ENCODE measurements at places on chromosomes 3 and 15.

- peak; percentile 47 for DNase-seq
Measured at GRCh38 chr15:66224946-66225345, 28.6 kb downstream of the MEGF11 start.

DNA sequence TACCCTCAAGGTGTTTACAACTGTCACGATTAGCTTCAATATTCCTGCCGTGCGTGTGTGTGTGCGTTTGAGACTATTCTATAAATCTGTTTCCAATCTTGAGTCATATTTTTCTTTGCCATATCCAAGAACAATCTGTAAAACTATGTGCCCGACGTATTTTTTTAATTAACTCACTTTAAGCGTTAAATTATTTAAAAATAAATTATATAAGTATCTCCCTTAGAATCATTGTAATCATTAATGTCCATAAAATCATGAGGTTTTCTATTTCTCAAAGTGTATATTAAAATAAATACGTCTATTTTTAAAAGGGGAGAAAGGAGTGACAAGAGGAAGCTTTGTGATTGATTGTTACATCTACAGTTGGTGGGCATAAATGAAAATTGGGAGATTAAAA lies 2.9 kb downstream of the SETMAR start:
- DNase-seq: no peak

- no peak for DNase-seq
Measured at GRCh38 chr3:167940241-167940640, 155.5 kb downstream of the GOLIM4 start.

DNA sequence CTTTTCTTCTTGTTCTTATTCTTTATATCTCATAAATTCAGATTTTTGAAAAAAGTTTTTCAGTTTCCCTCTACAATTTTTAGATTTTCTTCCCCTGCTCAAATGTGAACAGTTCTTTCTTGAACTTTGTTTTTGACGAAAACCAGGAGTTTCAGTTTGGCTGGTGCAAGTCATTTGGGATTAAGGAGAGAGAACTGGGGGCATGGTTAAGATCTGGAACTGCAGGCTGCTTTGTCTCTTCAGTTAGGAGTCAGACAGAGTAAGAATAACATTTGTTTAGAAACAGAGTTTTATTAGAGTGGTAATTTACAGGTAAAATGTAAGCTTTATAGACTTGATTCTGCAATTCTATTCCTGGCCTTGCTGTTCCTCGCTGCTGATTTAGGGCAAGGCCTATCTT lies 310.5 kb upstream of the C2CD4B start:
- DNase-seq: no peak

DNA sequence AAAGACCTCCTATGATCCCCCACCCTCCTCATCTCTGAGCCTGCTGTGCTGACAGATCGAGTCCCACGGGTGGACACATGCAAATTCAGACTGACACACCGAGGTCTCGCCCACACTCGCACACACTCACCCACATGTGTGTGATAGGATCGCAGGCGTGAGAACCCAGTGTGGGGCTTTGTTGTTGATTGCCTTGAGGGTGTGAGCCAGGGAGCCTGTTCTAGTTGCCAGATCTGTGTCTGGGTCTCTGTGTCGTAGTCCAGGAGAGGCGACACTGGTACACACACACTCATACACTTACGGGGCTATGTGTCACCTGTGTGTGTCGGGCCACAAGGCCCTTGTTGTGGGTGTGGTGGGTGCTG lies 2.0 kb downstream of the EPHB3 start:
- DNase-seq: no peak

DNA sequence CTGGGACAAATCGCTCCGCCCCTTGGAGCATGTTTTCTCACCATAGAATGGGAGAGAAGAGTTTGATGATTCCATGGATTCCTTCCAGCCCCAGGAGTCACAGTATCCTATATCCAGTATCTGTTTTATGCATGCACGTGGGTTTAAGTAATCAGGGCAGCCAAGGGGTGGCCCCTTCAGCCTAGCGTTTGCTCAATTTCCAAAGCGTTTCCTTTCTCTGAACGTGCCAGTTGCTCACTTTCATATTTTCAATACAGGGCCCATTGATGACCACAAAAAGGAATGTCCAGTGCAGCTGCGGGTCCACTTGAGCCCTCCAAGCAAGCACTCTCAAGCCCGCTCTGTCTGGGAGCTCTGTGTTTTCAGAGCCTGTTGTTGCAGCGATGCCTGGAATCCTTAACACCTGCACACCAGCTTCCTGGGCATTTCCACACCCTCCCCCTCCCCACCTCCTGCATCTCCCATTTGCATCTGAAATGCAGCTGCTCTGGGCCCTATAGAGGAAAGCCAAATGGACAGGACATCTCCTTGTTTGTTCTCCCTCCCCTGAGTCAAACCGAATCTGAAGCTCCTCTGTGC lies 164.3 kb upstream of the LPP start:
- peak; percentile 69 for DNase-seq

- no peak for DNase-seq
Measured at GRCh38 chr3:130514681-130515080, 2.3 kb upstream of the COL6A6 start.

DNA sequence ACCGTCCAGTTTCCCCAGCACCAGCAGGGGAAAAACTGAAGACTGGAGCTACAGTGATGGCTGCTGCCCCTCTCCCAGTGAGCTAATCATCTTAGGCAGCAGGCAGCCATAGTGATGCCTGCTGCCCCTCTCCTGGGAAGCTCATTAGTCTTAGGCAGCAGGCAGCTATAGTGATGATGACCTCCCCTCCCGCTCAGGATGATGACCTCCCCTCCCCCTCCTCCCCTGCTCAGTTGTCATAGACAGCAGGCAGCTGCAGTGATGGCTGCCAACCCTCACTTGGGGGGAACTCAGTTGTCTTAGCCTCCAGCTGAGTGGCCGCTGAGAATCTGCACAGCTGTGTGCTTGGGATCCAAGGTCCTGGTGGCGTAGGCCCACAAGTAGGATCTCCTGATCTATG lies 80.9 kb upstream of the MANF start:
- DNase-seq: no peak

GRCh38 chr3:162094301-162094700 lies 597.7 kb downstream of the OTOL1 start:
- DNase-seq: no peak

All from NCI-H187 treated with DMSO at 0.1 percent for 48 hours (cell line).